GM13976 (cell line): ENCODE measurements at places on chromosomes 1 and 21.

GRCh38 chr1:1259540-1259939 is 13.0 kb upstream of the C1QTNF12 start:
- DNase-seq = no peak

DNA sequence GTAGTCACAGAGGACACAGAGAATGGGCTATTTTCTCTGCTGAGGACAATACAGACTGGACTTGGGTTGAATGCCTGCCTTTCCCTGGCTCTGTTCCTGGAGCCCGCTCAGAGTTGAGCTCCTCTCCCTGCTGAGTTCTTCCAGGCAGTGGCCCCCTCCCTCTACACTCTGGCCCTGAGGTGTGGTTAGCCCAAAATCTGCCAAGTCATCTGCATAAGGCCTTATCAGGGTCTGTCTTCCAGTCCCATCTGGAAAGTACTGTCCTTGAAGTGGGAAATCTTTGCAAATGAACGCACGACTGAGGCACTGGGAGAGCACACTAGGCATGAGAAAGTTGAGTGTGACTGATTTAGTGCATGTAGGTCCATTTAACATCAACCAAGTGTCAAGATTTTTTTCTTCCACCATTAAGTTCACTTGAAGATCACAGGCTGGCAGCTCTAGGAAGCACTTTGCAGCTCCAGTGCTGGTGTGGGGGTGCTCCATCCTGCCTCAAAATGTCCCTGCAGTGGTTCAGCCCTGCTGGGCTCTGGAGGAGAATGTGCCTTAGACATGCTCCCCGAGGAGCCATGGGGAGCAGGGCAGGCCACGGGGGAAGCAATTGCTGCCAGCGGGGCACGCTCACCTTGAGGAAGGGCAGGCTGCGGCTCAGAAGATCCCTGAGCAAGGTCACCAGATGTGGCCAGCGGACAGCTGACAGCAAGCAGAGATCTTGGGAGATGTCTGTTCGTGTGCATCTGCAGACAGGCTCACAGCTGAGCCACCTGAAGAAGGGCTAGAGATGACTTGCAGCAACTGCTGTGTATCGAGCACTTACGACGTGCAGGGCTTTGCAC is 41.5 kb downstream of the IER5 start:
- peak; percentile 64 for DNase-seq

GRCh38 chr1:186094172-186094571 is 280.9 kb downstream of the TPR start:
- no peak for DNase-seq

DNA sequence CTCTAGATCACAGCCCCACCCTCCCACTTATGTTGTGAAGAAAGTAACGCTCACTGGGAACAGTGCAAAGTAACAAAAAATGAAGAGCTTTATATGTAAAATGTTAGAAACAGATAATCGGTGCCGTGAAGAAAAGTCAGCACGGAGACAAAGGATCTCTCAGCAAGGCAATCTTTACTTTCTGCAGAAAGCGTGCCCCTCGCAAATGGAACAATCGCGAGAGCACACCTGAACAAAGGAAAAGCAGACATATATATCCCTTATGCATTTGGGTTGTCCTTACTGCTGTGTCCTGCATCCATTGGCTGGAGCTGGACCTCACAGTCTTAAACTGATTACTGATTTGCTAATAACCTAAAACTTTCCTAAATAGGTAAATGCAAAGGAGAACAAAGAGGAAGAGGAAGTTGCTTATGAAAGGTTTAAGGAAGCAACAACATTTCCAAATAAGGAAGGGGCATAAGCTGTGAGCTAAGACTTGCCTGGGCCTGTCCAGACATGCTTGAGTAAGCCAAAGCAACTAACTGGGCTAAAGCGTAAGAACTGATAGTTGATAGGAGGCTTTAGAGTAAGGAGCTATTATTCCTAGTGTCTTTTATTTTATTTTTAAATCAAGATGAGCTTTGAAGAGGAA is 89.7 kb downstream of the GTF2B start:
- DNase-seq = no peak

GRCh38 chr1:198841477-198841876 is 202.6 kb downstream of the PTPRC start:
- no peak for DNase-seq

DNA sequence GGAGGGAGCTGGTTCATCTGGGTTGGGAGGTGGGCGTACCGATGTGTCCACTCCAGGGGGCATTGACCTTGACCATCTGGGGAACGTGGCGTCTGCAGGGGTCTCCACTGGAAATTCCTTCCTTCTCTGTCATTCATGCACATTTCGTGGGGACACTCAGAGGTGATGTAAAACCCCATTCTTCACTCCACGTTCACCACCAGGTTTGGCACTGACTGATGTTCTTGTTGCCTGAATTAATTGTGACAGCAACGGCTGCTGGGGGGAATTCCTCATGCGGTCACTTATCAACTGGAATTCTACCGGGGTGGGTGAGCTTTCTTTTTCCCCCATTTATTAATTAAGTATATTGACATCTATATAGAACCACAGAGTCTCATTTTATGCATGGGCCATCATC is 18.1 kb upstream of the POFUT2 start:
- DNase-seq = no peak
